Kidney tubule cell (primary cell): ENCODE measurements at places on chromosomes 2 and 18.

- DNase-seq: no peak
Measured at GRCh38 chr18:33467531-33467930, 27.0 kb upstream of the CCDC178 start.

DNA sequence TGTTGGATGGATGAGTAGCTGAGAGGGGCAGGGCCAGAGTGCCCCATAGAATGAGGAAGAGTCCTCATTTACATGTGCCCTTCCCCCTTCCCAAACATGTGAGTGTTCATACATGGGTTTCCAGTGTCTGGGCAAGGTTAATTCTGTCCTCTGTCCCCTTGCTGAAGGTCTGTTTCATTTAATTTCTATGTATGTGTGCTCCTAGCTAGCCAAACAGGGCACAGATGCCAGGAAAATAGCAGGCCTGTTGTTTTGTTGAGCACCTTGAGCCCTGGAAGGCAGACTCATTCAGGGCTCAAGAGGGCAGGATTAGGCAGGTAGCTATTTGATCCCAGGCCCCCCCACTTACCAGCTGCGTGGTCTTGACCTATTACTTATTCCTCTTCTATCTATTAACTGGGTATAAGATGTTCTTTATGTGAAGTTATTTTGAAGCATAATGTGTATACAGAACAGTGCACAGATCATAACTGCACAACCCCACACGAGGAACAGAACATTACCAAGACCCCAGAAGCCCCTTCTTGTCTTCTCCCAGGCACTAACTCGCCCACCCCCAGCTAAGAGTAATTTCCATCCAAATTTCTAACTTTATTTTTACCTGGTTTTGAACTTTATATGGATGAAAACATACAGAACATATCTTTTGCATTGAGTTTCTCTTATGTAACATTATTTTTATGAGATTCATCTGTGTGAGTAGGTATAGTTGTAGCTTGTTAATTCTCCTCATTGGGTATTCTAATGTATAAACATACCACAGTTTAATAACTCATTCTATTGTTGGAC is 164.3 kb downstream of the RPIA start:
- DNase-seq: no peak

GRCh38 chr2:20292984-20293383 is 57.7 kb downstream of the PUM2 start:
- DNase-seq: no peak

DNA sequence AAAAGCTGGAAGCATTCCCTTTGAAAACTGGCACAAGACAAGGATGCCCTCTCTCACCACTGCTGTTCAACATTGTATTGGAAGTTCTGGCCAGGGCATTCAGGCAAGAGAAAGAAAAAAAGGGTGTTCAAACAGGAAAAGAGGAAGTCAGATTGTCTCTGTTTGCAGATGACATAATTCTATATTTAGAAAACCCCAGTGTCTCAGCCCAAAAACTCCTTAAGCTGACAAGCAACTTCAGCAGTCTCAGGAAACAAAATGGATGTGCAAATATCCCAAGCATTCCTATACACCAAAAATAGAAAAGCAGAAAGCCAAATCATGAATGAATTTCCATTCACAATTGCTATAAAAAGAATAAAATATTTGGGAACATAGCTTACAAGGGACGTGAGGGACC is 11.1 kb downstream of the SLC8A1 start:
- DNase-seq: no peak
